ENCODE measurements at places on chromosomes 3 and 15.

DNA sequence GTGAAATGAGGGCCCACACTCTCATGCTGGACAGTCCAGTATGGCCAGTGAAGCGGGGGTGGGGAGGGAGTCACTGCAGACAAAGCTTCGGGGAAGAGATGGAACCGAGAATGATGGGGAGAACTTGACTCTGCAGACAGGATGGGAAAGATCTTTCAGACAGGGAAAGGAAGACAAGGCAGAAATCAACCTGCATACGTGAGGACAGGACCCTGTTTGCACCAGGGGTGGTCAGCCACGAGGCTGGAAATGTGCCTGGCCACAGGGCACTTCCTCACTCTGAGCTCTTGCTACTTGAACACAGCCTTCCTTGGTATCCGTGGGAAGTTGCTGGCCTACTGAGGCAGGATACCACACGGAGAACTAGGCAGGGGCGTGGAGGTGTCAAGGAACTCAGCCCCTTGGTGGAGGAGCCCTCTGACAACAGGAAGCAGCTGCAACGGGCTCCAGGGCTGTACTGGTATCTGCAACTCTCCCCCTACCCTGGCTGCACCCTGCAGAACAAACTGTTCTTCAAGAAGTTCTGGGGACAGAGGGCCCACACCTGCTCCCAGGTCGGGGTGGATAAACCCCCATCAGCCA is 9.3 kb upstream of the SRP14 start:
- DNase-seq: no peak

GRCh38 chr15:77504306-77504705 is 83.6 kb downstream of the HMG20A start:
- DNase-seq: no peak

DNA sequence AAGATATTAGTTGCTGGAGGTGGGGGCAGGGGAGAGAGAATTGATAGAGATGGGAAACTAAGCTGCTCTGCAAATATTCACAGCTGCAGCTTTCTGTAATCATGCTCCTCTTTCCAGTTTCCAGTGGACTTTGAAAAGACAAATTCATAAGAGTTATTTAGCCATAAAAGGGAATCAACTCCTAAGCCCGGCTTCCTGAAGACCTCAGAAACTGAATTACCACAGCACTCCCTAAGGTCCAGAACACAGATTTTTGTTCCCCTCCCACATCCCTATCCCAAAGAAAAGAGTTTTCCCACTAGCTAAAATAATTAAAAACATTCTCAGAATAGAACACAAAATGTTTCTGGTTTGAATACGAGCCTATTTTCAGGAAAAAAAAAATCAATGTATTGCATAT is 871.8 kb upstream of the NR2F2 start:
- no peak for DNase-seq

- DNase-seq: no peak
These were observed 120.5 kb downstream of the ZNF609 start for GRCh38 chr15:64580696-64581407.

GRCh38 chr3:31022716-31023115 is 128.3 kb upstream of the GADL1 start:
- no peak for DNase-seq

DNA sequence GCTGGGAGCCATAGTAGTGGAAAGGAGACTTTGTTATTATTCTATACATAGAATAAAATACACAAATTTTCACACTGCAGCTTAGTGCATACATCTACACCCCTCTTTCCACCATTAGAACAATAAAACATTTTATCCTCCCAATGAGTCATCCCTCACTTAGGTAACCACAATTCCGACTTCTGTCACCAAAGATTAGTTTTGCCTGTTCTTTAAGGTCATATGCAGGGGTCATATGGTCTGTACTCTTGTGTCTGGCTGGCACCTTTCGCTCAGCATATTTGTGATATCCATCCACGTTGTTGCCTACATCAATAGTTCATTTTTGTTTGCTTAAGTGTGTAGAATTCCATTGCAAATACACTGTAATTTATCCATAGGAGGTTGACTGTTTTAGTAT is 399.4 kb downstream of the SHQ1 start:
- no peak for DNase-seq

GRCh38 chr3:138938877-138939560 is 7.9 kb downstream of the FOXL2 start:
- DNase-seq: no peak

DNA sequence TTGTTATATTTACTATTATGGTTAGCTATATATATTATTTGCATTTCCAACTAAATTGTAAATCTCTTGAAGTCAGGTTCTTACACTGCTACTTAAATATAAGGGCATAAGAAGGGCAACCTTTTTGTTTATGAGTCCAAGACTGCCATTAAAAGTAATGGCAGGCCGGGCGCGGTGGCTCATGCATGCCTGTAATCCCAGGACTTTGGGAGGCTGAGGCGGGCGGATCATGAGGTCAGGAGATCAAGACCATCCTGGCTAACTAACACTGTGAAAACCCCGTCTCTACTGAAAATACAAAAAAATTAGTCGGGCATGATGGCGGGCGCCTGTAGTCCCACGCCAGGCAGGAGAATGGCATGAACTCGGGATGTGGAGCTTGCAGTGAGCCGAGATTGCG is 2.9 kb upstream of the P2RY1 start:
- no peak for DNase-seq

- no peak for DNase-seq
These were observed 55.7 kb upstream of the RYK start for GRCh38 chr3:134306320-134306719.

GRCh38 chr3:105869861-105870755 is 1.3 kb upstream of the CBLB start:
- no peak for DNase-seq

GRCh38 chr3:183114384-183115178 is 15.3 kb upstream of the MCCC1 start:
- DNase-seq: no peak

DNA sequence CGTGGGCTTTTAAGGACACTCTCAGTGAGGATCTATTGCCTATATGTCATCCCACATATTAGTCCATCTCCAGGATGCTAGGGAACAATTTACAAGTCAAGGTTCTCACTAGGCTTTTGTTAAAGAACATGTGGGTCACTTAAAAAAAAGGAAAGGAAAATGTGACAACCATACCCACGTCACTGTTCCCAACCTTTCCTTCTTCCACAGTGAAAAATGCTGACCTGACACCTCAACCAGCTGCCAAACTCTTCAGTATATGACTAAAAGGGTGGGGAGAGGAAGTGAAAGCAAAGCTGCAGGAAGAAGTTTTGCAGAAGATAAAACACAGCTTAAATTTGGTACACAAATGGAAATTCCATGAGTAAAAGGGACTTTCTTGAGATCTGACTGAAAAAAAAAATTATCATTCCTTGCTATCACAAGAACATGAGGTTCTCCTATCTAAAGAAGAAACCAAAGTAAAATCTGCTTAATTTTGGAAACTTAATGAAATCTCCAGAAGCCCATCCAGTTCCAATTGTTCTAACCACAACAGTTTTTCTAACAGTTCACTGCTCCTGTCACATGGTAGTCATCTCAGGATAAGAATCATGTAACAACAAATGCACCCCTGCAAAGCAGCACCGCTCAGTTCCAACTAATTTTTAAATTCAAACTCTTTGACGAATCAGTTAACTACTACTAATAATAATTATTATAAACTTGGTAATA is 117.0 kb upstream of the TSPAN3 start:
- DNase-seq: no peak

- no peak for DNase-seq
These were observed 14.4 kb downstream of the TYRO3 start for GRCh38 chr15:41573396-41573795.

DNA sequence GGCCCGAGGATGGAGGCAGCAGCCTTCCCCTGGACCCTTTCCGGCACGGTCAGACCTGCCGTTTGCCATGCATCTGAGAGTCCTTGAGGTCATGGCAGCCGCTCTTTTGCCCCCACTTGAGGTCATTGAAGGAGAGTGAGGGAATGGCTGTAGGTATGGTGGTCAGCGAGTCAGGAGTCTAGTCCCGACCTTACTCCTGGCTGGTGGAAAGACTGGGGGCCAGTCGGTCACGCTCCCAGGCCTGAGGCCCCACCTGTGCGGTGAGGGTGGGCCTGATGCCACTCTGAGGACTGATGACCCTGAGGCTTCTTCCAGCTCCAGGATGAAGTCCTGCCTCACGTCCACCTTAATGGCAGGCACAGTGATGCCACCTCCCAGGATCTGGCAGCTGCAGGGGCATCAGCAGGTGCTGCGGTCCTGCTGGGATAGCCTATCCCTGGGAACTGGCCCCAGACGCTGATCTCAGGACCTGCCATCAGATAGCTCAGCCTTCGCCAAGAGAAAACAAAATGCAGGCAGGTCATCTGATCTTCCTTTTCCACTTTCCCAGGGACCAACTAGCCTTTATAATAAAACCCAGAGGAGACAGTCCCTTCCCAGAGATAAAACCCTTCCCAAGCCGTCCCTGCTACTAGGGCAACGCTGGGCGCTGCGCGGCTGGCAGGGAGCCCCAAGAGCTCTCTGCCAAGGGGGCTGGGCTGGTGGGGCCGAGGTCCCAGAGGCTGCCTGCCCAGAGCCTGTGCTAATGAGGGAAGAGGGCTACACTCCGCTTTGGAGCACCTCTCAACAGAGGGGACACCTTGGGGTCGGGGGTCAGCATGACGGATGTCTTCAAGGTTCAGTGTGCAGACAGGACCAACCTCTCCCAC is 42.2 kb downstream of the TM2D3 start:
- no peak for DNase-seq

DNA sequence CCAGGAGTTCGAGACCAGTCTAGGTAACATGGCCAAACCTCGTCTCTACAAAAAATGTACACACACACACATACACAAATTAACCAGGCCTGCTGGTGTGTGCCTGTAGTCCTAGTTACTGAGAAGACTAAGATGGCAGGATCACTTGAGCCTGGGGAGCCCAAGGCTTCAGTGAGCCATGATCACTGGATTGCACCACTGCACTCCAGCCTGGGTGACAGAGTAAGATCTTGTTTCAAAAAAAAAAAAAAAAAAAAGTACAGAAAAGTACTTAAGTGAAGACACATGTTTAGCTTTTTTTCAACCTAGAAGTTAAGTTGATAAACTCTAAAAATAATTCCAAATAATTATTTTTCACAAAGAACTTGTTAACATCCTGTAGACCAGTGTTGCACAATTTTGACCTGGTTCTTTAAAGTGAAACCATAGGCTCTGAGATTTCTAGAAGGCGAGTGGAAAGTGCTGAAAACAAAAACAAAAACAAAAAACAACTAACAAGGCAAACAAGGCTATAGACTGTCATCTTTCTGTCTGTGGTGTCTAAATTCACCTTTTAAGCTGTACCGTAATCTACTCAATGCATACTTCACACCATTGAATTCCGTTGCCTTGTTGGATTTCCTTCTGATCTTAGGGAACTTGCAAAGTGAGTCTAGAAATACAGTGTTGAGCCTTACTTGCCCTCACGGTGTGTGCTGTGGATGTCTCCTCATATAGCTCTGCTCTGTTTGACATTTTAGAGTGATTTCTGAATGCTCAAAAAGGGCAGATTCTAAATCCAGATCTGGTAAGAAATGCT is 63.5 kb downstream of the CHST2 start:
- DNase-seq: no peak

GRCh38 chr3:168162172-168162571 is 66.4 kb upstream of the GOLIM4 start:
- no peak for DNase-seq

DNA sequence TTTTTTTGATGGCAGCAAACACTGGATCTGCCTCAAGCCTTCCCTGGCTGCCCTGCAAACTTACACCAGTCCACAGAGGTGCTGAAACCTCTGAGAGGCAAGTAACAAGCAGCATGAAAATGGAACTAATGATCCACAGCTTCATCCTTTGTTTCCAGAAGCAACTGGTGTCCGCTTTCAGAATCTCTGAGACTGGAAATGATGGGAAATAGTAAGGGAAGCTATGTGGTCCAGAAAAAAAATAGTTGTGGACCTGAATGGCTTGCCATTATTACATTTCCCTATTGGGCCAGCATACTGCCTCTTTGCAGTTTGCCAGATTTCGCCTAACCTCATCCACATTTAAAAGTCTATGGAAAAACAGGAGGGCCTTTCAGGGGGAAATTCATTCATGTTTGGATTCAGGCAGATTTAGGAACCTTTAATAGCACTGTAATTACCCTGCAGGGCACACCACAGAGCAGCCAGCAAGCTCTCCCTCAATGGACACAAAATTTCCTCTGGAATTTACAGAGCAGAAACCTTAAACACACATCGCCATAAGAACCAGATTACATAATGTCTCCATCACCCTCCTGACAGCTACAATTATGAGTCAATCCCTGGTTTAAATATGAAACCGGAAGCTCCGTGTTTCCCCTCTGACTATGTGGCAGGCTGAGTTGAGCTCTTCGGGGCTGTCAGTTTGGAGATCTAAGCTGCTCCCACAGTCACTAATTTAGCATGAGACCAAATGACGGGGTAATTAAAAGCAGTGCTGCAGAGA is 134.4 kb downstream of the TMCO5A start:
- DNase-seq: no peak

DNA sequence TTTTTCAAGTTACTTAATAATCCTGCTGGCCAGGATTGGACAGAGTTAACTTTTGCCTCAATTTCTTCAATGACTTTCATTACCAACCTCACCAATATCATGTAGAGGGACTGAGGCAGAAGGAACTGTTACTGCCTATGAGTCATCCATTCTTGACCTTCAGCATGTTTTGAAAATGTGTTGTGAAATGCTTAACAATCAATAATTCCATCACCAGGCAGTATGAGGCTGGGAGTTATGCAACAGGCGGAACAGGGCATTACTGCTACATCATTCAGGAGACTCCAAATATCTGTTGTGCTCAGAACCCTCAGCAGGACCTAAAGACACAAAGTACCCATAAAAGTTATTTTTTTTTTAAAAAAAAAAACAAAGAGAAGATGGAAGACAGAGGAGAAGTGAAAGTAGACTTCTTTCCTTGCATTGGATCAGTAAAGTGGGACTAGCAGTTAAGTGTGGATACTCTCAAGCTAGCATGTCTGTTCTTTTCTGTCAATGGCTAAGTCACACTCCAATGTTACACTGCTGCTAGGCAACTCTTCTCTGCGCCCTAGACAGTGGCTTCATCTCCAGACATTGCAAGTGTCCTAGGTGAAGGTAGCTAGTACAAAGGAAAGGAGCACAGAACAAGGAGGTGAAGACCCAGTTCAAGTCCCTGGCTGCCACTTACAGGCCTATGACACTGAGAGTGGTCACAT is 184.9 kb upstream of the LPP start:
- no peak for DNase-seq

GRCh38 chr3:20912406-20912805 is 726.4 kb upstream of the SGO1 start:
- DNase-seq: no peak

DNA sequence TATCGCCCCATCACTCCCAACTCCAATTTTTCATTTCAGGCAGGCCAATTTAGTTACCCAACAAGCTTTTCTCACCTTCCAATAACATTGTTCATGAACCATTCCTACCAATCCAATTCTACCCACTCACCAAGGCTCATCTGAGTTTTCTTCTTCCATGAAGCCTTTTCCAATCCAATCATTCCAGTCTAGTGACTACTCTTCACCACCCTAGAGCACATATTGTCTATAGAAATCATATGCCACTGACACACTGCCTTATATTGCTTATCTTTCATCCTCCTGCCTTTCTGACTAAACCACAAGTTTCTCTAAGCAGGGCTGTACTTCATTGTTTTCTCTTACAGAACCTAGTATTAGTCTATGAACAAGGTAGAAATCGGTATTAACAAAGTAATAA is 11.4 kb downstream of the CCDC14 start:
- no peak for DNase-seq
